Activated T-helper 1 cell treated with Interleukin-2 at 50 U/mL for 16 hours (primary cell): ENCODE measurements at places on chromosomes 4 and X.
A peak's percentile ranks its signal among the peaks of the same experiment; 100 is the strongest.

DNA sequence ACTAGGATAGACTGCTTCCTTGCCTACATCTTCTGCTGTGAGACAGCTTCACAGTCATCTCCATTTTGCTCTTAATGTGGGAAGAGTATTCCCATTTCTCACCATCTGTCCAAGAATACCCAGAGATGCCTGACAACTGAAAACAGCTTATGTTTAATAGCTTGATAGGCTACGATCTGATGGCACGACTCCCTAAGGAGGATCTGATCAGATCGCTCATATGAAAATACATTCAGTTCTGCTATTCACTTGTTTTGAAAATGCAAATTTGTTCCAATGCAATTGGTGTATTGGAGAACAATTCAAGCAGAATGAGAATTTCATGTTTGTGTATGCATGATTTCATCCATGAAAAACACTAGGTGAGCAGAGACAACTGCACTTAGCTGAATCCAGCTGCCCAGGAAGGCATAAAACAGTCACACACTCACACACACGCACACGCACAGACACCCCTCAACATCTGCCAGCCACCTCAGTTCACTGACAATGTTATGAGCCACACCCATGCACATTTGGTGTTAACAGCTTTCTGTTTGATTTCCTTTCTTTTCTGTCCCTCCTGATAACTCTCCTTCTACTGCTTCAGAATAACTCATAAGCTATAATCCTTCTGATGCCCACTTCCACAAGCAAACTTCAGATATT lies 29.6 kb downstream of the TRIML1 start:
- no peak for DNase-seq

GRCh38 chr4:31365006-31365690 lies 645.0 kb downstream of the PCDH7 start:
- no peak for DNase-seq

DNA sequence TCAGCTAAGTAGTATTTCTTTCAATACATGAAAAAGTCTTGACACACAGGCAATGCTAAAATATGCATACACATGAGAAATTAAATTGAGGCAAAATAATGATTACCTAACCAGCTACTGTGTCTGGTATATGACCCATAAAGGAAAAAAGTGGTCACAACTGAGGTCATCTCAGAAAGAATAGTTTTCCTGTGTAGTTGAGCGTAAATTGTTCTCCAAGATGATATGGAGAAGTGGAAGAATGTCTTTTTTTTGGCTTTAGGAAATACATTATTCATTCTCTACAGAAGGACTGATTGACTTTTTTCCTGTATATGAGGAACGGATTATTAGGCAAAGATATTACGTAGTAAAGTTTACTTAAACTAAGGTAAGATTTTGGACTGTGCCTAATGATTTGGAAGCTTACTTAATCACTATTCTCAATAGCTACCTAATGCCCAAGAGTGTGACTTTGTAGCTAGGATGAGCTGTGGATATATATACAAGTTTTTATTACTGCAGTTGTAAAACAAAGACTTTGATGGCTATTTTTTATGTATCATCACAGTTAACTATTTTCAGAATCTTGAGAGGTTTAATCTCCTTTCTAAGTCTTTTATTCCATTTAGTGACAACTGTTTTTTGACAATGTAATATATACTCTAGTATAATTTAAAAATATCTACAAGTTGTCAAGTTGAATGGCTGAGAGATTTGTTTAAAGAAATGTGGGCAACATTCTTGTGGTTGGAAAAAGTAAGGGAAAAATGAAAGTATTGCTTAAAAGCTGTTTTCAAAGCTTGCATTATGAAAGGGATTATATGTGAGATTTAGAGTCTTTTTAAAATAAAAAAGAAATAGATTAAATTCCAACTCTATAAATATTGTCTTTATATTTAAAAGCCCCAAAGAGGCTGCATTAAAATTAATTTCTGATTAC lies 100.2 kb downstream of the PDLIM5 start:
- no peak for DNase-seq

- DNase-seq, result peak; percentile 57
These were observed at the start of gene MCTS1 for GRCh38 chrX:120603707-120604360. Gene MCTS1, plus strand, starts transcription at chrX:120604101. Its CDS starts 136 bp downstream, at chrX:120604237.

DNA sequence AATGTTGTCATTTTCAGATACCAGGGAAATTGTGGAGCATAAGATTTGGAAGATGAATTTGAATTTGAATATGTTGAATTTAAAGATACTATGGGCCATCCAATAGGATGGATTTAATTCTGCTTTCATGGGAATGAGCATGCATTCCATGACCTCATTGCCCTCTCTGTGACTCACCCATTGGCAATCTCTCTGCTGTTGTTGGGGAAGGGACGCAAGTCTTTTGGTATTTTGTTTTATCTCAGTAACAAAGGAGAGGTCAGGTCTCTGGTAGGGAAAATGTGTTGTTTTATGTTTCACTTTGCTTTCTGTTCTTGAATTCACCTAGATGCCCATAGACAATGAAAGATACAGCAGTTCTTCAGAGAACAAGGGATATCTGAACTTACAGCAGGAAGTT lies 42.1 kb upstream of the MAGEA4 start:
- DNase-seq, result no peak

- DNase-seq, result no peak
These were observed 127.4 kb downstream of the SH3RF1 start for GRCh38 chr4:169143335-169143734.

DNA sequence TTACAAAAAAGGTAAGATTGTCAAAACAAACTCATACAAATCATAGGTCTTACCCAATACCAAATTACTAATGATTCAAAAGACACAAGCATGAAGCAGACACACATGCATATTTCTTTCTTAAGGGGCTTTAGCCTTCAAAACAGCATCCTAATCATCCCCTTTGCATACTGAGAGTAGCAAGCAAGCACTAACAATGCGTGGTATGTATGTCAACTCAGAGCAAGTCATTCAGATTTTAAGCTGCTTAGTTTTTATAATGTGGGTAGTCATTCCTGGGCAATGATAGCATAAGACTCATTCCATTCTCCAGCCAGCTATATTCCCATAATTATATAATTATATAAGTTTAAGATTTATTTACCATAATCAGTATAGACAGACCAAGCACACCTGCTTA lies 219.6 kb downstream of the DKK2 start:
- no peak for DNase-seq

GRCh38 chr4:174358829-174359228 lies 75.1 kb downstream of the CEP44 start:
- no peak for DNase-seq

DNA sequence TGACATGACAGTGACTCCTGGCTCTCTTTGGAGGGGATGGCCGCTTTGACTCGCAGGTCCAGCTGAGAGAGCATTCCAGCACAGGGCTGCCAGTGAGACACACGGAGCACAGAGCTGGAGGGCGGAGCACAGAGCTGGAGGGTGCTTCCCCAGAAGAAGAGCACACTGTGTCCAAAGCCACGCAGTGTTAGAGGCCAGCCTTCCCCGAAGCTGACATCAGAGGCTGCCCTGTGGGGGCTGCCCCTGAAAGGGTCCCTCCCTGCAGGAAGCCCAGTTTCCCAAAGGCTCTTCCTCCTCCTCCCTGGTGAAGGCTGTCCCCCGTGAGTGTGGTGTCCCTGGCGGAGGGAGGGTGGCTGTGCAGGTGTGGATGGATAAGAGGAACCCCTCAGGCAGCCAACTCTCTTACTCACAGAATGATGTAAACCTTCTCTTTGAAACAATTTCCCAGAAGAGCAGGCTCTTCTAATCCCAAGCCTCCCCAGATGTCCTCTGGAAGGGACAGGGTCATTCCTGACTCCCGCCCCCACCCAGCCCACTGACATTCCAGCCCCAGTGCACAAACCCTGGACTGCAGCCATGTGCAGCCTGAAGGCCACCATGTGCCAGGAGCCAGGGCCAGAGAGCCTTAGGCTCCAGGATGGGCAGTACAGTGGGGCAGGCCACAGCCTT lies 53.4 kb downstream of the PSAPL1 start:
- DNase-seq, result no peak

DNA sequence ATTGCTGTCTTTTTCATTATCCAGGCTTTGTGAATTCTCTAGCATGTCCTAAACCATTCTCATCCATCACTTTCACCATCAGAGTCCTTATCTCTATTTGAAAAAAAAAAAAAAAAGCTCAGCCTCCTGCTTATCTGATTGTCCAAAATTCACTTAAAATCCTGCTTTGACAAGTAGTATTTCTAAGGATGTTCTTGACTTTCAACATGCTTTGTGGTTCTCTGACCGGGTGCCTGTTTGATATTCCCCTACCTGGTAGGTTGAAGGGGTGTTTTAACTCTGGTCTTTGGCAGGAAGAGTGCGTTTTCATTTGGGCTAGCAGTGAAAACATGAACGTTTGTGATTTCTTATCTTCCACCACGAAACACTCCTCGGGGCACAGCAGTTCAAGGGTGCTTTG lies 17.3 kb upstream of the BBS12 start:
- no peak for DNase-seq

DNA sequence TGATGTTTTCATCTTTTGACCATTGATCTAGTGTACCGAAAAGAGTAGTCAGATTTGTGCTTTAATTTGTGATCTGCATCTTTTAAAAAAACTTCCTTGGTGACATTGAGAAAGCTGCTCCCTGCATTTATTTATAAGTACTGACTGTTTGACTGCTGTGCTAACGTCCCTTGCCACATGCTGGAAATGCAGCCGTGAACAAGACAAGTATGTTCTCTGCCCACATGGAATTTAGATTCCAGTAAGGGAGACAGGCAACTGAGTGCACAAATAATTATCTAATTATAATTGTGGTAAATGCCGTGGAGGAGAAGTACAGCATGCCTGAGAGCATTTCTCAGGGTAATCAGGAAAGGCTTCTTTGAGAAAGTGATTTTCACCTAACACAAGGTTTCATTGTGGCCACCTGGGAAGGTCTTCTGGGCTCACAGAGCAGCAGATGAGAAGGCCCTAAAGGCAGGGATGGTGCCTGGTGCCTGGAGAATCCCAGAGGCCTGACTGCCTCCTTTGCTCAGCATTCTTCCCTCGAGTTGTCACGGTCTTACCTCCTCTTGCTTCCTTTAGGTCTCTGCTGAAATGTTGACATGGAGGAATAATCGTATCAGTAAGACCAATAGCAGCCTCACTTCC lies 55.8 kb downstream of the PTTG2 start:
- DNase-seq, result no peak

DNA sequence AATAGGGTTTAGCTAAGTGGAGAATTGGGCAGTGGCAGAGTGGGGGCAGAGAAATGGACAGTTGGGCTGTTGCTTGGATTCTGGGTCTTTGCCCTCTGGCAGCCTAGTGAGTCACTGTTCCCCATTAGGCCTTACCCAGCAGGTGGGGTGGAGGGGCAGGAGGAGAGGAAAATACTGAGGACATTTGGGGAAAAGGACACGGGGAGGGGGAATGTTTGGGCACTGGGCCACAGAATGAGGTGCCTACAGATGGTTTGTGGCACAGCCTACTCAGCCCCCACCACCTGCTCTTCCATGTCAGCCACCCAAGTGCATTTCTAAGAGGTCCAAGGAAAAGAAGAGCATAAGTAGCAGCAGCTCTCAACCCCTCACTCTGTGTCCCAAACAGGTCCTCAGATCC lies 13.0 kb downstream of the SLC16A2 start:
- no peak for DNase-seq

DNA sequence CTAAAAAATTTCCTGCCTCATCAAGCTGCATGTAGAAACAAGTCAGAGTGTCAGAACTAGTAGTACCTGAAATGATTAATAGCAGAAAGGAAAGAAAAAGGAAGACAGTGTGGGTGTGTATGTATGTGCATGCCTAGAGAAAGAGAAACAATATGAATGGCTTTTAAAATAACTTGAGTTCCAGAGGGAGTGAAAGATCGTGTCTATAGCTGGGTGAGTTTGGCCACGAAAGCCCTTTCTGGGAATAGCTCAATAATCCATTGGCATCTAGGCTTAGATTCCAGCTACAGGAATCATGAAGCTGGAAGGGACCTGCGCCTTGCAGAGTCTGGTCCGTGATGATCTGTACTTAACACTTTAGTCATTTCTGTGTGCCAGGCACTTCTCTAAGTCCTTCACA lies 195.6 kb downstream of the RAPGEF2 start:
- no peak for DNase-seq

DNA sequence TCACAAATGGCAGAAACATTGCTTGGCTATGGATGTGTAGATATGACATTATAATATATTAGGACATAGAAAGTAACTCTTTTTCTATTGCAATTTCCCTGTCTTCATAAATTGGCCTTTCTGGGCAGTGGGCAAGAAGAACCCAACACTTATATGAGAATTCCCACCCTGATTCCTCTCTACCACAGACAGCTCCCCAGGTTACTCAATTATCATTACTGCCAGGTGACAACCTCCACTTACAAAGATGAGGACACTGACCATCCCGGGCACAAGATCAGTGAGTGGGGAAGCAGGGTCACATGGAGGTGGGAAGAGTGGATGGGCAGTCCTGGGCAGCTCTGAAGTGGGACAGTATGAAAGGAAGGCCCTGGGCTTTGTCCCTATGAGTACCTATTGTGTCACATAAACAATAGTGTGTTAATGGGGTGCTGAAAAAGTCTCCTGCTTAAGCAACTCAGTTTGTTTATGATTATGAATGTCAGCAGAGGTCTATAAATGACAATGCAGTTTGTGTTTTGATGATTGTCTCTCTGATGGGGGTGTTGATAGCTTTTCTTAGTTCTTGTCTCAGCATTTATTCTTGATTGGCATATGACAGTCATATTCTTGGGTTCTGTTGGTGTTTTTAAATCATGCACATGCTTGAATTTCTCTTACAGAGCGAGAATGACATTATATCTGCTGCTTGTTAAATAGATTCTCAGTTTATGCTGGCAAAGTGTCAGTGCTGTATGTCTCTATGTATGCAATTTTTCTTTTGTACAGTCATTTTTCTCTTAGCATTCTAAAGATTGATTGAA lies 99.9 kb downstream of the SLIT2 start:
- no peak for DNase-seq

DNA sequence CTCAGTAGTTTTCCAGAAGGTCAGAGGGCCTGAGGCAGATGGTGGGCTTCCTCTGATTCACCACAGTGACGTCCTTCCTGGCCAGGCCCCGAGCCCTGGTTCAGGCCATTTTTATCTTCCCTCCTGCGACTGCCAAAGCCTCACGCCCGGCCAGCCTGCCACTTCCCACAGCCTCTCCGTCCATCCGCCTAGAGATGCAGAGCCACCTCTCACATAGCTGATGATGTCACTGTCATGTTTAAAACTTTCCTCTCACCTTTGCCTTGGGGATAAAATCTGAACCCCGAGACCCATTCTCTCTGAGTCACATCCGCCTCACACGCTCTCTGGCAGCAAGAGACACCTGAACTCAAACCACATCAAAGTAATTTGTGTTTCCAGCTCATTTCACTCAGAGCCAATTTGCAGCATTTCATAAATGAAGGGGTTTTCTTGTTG lies 175.3 kb downstream of the QDPR start:
- DNase-seq, result peak; percentile 59

- DNase-seq, result no peak
These were observed 52.2 kb downstream of the DCUN1D4 start for GRCh38 chr4:51895158-51895557.

- DNase-seq, result no peak
These were observed 151.8 kb downstream of the SMIM20 start for GRCh38 chr4:26065833-26066232.
